Esophagus muscularis mucosa (tissue), 4 donors: ENCODE measurements at places on chromosomes 1 and 21. TPM values are rescaled to one million over a fixed set of nuclear protein-coding genes. Genes with fewer than 3 reads are reported as not detected.

- DNase-seq: no peak
These were observed 30.0 kb upstream of the LRRC8C start for GRCh38 chr1:89602871-89603404.

DNA sequence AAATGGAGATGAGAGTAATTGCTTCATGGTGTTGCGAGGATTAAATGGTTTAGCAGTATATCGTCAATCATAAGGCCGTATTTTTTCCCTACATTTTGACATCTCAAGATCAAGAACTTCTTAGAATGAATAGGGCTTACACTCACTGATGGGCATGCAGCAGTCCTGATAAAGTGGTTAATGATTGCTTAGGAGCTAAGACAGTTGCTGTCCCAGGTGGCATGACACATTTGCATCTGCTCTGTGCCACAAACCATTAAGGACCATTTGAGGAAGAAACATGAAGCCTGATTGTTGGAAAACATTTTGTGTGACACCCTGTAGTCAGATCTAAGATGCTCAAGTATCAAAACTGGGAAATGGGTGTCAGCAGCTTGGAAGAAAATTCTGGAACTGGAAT, 81.0 kb upstream of the SGIP1 start:
- DNase-seq: no peak

- no peak for DNase-seq
These were observed 16.1 kb upstream of the AQP10 start for GRCh38 chr1:154304664-154305337.

DNA sequence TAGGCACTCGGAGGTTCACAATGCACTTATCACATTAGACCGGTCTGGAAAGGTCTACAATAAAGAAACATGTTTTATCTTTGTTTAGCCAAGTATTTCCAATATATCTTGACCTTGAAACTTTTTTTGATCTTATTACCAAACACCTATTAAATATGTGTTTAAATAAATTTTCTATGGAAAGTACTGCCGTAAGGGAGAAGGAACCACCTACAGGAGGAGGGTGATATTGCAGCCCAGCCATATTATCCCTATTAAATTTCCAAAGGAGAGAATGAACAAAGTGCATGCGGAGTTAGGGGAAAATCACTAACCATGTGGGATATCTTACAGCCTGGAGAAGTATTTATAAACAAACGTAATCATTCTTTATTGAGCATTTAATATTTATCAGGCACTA, 14.5 kb downstream of the BRINP2 start:
- DNase-seq: no peak

DNA sequence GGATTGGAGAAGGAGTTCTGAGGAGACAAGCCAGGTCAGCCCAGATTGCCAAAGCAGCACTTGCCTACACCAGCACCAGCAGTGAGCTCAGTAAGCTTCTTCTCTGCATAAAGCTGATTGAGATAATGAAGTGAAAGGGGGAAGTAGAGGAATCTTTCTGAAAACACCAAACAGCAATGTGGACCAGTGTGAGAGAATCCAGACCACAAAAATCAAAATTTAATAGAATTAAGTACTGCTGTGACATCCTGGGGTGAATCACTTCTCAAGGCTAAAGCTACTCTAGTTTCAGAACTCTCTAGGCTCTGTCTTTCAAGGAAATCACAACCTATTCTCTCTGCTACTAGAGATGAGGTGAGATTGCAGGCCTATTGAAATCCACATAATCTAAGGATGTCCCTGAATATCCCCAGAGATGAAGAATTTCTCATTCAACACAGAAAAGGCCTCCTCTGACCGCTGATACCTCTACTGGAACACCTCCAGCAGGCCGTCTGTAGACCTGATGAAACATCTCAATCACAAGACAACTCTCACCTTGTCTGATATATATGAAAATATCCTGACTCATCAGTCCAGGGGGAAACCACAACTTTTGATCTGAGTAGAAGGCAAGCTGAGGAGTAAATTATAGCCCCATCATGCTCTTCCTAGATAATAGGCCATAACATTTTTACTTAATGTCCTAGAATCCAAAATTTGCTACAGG, at the start of gene FCRL4:
TSS of gene FCRL4 (minus strand) at position 127 of the 709 bp plus-strand sequence. CDS start 141 bp downstream, outside the sequence.
- no peak for DNase-seq

The TFF3 gene
- total RNA-seq: 9.9 TPM

The USH2A gene
- total RNA-seq: under 0.01 TPM
